CD4-positive, alpha-beta T cell treated with Interleukin-1 beta for 1 hour (primary cell): ENCODE measurements at places on chromosomes 3 and 15.

DNA sequence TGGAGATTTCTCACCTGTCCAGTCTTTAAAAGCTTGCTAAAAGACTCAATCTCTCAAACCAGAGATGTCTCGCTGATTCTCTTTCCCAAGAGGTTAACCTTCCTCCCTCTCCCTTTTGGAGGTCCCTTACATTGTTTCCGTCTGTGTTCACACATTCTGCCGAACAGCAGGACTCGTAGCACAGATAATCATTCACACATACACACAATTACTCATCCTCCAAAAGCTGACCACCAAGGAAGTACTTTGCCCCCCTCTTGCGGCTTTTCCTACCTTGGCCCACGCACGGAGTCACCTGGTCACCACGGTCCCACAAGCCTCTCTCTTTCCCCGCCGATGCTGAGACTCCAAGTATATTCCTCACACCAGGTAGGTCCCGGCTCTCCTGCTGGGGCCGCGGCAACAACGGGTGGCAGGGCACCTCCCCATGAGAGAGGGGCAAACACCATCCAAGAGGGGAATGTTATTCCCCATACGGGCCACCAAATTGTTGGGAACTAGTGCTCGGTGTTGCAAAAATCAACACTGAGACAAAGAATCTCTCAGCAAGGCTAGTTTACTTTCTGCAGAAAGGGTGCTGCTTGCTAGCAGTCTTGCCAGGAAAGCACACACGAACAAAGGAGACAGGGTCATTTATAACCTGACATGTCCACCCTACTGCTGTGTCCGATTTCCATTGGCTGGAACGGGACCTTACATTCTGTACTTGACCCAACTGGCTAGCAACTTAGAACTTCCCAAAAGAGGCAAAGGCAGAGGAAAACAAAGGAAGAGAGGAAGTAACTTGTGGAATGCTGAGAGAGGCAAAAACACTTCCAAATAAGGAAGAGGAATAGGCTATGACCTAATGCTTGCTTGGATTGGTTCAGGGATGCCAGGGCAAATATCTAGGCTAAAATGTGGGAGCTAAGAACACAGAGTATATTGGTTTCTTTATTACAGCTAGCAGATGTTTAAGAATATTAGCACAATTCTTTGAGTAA lies 102.1 kb upstream of the NECTIN3 start:
- DNase-seq: no peak

GRCh38 chr3:131317667-131318066 lies 63.9 kb upstream of the NUDT16 start:
- DNase-seq: no peak

DNA sequence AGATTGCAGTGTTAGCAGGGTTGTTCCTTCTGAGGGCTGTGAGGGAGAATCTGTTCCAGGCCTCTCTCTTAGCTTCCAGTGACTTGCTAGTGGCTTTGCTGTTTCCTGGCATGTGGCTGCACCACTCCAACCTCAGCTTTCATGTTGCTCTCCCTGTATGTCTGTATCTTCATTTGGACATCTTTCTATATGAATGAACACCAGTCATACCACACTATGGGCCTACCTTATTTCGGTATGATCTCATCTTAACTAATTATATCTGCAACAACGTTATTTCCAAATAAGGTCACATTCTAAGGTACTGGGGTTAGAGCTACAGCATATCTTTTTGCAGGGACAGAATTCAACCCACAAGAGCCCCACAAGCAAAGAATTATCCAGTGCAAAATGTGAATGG lies 356.7 kb upstream of the UMPS start:
- DNase-seq: no peak

DNA sequence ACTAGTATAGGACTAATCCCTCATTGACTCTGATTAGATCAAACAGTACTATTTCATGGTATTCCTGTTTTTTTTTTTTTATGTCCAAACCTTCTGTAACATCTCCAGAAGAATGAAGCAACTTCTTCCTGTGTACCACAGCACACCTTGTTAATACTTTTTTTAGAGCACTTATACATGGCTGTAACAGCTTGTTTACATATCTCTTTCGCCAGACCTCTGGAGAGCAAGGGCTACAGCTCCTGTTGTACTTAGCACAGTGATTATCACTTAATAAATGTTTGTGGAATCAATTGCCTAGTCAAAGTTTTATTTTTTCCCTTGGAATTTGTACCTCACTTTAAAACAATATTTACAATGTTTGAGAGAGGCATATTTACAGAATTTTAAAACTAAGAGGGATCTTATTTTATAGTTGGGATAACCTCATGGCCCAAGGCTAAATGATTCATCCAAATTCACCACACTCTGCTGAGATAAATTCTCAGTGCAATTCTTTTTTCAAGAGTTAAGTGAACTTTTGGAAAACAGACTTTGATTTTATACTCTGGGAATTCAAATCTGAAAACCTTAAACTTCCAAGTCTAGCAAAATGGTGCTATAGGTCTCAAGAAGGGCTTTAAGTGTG lies 9.2 kb upstream of the GATM start:
- DNase-seq: no peak

DNA sequence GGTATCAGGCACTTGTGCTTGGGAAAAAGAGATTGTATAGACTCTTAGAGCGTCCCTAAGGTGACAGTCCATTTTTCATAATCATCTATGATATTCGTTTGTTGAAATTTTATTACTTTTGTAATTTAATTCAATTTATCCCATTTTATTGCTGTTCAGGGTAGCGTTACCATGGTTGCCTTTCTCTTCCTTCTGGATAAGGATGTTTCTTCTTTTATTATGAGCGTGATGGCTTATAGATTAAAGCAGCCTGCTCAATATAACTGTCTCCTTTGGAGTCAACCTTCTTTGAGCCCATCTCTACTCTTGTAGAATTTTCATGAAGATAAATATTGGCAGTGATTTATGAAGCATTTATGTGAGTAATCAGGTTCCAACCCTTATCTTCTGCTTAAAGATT lies 182.0 kb downstream of the LRTM1 start:
- no peak for DNase-seq

DNA sequence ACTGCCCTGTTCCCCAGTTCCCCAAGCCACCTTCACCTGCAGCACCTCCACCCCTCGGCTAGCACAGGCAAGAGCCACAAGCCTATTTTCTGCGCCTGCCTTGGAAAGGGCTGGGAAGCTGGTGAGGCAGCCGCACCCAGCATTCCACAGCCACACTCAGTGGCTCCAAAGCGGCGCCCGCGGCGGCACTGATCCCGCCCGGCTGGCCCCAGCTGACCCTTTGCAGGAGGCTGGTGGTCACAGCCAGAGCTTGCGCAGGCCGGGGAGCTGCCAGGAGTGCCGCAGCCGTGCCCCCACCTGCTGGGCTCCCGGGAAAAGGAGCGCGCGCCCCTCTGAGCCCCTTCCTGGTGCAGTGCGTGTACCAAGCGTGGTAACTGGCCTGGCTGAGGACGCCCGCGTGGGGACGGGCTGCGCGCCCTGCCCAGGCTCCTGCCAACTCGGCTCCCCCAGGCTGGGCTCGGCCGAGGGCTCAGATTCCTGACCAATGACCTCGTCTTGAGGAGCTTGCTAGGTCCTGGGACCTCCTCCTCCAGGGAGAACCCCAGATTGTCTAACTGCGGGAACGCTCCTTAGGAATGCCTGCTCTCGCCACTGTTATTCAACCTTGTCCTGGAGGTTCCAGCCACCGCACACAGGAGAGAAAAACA lies 13.3 kb downstream of the GRAMD2A start:
- no peak for DNase-seq
